ENCODE measurements at places on chromosomes 2 and 18.
A peak's percentile ranks its signal among the peaks of the same experiment; 100 is the strongest.

DNA sequence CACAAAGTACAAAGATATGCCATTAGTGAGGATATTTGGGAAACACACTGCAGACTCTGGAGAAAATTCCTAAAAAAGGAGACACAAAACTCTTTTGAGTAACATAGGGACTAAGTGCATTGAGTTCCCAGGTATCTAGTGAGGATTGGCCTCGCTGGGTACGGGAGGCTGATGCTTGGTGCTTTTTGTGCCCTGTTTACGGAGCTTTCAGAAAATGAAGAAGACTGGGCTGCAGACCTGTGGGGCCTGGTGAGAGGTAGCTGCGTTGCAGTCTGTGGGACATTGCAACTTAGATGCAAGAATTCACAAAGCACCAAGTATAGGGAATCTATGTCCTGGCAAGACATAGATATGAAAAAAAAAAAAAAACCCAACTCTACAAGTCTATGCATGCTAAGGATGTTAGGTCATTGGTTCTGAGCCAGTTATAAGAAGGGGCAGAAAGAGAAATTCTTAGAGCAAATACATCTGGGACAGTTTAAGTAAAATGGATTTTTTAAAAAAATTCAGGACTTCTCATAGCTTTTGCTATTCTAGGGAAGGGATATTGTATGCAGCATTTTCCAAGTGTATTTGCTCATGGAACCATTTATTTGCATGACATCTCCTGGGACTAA lies 156.0 kb downstream of the SLC4A3 start:
- peak; percentile 18 for DNase-seq

DNA sequence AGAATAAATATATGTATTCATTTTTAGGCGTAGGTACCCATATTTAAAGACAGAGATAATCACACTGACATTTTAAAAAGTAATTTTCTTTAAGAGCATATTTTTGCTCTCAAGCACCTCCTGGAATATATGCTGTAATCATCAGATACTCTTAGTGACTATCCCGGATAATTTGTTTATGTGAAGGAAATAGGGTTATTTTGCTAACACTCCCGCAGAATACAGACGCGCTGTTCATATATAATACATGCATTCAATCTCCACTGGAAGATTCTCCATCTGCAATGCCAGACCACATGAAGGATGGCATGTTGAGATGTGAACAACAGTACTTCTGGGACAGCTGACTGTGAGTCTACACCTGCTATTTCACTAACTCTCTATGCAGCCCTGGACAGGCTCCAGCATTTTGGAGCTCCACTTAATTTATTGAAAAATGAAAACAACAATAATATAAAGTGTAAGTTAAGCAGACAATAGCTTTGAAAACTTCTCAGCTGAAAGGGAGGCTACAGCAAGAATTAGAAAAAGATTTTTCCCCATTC lies 430.6 kb downstream of the TMX3 start:
- no peak for DNase-seq

DNA sequence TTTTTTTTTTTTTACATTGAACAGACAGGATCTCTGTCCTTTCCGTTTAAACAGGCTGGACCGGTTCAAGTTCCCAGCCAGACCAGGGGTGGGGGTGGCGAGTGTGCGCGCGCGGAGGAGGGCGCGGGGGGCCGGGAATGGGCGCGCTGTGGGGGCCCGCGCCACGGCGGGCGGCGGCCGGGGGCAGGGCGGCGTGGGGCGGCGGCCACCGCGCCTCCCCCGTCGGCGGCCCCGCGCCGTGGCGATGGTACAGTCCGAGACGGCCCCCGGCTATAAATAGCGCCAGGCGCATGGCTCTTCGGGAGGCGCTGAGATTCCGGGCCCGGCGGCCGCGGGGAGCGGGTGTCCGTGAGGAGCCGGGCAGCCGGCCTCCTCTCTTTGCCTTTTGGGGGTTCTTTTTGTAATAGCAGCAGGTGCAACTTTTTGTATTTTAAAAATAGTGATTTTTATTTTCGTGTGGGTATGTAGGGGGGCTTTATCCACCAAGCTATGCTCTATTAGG lies 430 bp upstream of the CELF4 start:
- DNase-seq = peak; percentile 42

DNA sequence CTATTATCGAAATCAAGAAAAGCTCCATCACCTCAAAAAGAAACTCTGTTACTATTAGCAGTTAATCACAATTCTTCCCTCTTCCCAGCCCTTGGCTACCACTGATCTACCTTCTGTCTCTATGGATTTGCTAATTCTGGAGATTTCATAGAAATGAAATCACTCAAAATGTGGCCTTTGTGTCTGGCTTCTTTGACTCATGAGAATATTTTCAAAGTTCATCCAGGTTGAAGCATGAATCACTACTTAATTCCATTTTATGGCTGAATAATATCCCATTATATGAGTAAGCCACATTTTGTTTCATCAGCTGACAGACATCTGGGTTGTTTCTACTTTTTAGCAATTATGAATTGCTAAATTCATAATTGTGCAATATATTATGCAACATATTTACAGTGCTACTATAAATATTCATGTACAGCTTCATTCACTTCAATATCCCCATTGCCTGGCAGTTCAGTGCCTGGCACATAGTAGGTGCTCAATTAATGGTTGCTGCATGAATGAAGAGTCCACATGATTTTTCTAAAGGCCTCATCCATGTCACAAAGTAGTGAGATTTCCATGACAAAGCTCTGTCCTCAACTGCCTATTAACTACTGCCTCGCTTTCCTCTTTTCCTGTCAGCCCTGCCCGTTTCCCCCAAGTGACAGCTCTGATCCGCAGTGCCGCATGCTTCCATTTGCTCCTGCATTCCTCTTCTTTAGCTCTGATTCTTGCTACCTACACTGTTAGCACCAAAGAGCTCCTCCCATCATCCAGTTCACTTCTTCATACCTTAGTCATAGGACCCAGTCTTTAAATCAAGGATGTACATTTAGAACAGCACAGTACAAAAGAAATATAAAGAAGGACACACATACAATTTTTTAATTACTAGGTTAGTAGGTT lies 32.8 kb downstream of the CCDC93 start:
- DNase-seq = peak; percentile 94

- DNase-seq = peak; percentile 100
Observed at GRCh38 chr18:7617738-7618422, 50.8 kb downstream of the PTPRM start.

- no peak for DNase-seq
Observed at GRCh38 chr18:34965108-34965507, 76.1 kb upstream of the MAPRE2 start.

DNA sequence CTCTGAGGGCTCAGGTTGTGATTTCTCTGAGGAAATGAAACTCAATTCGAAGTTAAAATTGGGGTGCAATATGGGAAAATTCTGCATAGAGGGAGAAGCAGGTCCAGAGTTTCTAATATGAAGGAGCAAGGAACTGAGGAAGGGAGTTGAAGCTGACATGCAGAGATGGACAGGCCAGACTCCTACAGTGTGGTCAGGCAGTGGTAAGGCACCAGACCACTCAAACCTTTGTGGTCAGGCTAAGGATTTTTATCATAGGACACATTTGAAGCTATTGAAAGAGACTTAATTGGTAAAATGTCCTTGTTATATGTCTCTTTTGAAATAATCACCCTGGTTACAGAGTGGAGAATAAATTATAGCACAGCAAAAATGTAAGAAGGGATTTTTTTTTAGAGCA lies 1074.8 kb upstream of the CDH2 start:
- DNase-seq = no peak

DNA sequence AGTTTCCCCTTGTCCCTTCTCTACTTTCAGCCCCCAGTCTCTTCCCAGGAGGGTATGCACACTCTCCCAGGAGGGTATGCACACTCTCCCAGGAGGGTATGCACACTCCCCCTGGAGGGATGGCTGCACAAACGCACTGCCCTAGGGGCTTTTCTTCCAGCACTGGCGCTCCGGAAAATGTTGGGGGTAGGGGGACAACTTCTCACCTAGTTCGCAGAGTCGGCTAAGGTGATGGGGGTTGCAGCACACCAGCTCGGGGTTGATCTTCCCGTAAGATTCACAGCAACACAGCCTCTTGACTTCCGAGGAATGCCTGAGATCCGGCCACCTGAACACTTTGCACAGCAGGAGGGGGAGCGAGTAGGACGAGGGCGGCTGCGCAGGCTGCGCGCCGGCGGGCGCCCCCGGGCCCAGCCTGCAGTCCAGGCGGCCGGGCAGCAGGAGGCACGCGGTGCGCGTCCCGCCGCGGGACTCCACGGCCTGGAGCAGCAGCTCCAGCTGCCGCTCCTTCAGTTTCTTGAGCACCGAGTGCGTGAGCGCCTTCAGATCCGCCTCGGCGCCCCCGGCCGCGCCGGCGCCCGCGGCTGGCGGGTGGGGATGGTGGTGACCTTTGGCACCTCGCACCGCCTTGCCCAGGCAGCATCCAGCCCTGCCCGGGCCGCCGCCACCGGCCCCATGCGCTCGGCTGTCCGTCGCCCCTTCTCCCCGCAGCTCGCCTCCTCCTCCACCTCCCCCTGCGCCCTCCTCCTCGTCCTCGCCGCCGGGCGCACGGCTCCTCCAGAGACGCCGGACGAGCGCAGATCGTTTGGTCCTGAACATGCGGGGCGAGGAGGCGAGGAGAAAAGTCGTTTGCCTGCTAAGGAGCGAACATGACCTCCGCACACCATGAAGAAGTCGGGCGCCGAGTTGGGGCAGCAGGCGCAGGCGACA lies 894 bp downstream of the SMAD7 start:
- DNase-seq = peak; percentile 50

GRCh38 chr18:2984091-2984490 lies 28.9 kb downstream of the LPIN2 start:
- no peak for DNase-seq

DNA sequence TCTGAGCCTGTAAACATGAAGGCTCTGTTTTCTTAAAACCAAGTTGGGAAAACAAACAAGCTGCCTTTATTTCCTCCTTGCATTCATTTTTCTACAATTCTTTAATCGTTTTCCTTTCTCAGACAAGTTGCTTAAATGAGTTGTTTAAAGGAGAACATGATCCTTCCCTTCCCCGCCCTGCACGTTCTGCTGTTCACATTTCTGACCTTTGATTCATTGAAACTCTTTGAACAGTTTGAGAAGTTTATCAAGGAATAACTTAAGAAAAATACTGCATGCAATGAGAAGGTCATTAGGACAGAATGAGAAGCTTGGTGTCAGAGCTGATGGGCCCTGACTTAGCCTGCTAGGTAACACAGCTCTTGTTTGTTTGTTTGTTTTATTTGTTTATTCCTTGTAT lies 181.6 kb downstream of the PARD3B start:
- DNase-seq = no peak

DNA sequence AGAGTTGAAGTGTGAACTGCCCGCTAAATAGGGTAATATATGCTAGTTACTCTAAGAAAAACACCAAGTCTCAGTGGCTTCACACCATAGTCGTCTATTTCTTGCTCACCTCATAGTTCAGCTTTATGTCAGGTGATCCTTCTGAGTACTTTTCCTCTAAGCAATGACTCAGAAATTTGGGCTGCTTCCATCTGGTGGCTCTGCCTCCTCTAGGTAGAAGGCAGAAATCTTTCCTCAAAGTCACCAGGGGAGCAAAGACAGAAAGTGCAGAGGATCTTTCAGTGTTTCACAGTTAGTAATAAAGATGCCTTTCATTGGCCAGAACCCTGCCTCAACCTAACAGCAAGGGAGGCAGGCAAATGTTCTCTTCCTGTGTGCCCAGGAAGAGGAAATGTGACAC lies 17.3 kb downstream of the CDH20 start:
- DNase-seq = no peak

DNA sequence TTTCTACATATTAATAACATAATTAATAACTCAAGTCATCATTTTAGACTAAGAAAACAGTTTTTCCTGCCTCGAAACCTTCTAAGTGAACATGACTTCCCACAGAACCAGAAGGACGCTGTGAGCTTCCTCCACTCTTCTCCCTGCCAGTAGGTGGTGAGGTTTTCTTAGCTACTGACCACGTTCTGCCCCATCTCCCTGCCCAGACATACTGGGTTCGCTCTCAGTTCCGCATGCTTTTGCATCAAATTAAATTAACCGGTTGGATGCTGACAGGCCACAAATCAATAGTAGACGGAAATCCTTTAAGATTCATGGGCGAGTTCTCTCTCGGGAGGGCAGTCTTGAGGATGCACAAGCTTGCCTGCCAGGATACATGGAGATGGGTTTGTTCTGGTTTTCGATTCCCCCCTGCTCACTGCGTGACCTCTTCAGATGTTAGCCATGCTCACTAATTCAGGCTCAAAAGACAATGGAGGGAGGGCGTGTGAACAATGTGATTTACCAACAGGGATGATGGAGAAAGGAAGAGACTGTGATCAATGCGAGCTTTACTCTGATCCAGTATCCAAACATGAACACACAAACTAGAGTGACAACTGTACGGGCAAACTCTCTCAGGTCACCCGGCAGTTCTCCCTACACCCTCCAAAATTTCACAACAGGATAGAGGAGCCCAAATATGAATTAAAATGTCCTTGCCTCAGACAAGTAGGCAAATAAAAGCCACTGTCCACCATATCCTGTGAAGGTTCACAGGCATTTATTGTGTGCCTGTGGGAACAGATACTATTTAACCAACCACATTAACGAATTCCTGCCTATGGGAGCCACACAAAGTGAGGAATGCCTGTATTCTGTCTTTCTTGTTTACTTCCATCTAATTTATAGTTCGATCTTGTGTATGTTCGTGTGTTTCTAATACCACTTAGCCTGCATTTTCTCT lies 375.7 kb downstream of the EIPR1 start:
- DNase-seq = peak; percentile 7

- no peak for DNase-seq
Observed at GRCh38 chr18:30763902-30764350, 278.6 kb downstream of the DSC3 start.

GRCh38 chr18:27136208-27136535 lies 48.9 kb downstream of the CHST9 start:
- DNase-seq = peak; percentile 0

DNA sequence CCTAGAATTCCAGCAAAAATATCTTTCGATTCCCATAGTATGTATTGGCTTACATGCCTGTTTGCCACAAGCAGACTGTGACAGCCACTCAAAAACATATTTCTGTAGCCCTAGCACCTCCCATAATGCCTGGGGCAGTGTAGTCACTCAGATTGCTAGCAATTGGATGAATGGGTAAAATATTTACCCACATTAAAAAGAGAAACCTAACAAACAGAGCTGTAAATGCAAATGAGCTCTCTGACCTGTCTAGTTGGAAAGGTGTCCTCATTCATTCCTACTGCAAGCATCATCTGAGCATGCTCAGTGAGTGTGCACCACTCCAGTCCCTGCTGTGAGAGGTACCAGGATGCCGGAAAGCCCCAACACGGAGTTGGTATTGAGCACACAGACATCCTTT lies 234.0 kb upstream of the RAB12 start:
- no peak for DNase-seq

- DNase-seq = peak; percentile 31
Observed at GRCh38 chr2:225113371-225114015, 71.2 kb upstream of the DOCK10 start.

DNA sequence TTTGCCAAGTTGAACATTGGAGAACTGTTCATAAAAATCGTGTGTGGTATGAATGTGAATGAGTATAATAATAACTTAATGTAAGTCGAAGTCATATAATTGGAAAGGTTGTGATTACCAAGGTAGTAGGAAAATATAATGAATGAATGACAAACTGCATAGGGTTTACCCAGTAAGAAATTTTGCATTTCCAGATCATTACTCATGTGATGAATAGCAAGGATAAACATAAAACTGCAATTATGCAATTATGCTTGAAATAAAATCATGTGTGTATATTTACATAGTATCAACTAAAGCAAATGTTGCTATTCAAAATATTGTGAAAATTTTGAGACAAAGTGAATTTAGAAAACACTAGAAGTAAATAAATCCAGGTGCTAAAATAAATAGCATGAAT lies 1108.7 kb upstream of the TMEFF2 start:
- no peak for DNase-seq

Data from fibroblast of skin of scalp (primary cell).